ENCODE measurements at places on chromosomes 7 and 10.

GRCh38 chr7:19982841-19983835 is 209.7 kb upstream of the TMEM196 start:
- no peak for DNase-seq

DNA sequence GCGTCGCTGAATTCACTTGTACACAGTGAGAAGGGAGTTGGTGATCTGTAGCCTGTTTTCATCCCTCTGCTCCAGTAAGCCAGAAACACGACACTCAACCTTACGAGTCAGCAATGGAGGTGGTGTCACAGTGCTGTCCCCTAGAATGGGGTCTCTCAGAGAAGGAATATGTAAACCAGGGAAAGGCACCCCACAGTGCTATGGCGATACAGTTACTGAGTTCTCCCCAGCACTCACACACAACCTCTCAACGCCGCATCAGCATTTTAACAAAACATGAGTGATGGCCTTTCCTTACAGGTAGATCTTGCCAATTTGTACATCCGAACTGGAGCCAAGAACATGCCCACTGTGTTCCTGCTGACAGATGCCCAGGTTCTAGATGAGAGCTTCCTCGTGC is 196.3 kb downstream of the CDCA7L start:
- no peak for DNase-seq

DNA sequence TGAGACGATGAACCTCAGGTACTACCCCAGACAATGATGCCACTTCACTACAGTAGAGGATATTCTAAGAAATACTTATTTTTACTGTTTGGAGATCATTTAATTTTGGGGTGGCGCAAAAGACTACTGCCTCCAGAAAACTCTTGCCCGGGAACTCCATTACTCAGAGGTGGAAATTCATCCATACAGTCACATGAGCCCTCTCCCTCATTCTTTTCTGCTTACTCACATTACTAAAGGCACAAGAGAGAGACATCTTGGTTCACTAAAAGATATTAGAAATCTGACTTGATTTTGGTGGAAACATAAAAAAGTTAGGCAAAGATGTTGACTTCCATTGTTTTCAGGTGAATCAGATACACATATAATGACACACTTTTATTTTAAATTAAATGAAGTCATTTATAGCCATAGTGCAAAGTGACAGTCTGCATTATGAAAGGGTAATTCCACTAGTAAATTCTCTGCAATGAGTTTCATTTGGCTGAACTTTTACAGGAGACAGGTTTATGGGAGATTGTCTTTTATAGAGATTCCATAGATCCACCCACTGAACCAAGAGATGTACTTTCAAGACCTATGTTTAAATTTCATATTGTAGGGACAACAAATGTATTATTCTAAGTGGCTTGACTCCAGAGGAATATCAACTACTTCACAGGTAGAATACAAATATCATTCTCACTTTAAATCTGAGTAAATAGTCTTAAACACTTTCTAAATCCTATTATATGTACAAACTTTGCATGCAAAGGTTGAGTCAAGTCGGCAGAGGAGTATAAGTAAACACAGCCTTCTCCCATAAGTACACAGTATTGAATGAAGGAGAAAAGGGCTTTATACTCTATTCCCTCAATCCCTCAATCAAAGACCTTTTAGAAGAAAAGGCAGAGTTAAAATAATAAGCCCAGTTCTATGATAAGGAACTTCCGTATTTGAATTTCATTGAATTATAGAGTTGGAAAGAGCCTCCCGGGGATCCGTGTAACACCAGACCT is 18.8 kb downstream of the NEBL start:
- DNase-seq = no peak

DNA sequence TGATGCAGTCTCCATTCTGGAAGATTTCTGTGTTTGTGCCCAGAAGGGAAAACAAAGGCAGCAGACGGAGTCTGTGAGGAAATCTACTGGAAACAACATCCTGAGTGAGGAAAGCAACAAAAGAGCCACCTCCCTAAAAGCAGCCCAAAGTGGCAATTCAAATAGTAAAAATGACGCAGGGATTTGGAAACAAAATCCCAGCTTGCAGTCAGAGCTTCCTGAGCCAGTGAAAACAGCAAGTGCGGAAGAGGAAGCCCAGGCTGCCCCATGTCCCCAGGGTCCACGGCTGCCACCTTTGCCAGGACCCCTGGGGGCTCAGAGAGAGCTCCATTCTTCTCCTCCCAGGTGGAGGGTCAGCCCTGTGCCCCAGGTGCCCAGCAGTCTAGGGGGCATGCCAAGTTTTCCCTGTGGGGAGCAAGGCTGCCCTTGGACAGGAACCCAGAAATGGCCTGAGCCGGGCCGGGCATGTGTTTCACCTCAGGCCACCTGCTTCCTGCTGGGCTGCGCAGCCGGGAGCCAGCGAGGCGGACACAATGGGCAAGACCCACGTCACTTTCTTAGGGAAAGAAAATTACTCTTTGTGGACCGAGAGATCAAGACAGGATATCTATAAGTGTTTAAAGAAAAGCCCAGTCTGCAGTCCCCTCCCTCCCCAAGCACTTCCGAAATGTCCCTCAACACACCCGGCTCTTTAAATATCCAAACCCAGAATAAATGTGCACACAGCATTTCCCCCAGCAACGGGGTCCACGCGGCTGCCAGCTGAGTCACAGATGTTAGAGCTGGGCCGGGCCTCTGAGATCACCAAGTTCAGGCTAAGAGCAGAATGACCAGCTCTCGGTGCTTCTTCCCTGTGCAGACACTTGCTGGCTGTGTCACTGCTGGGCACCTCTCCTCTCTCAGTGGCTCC is 231.1 kb downstream of the ARHGAP12 start:
- DNase-seq = no peak

DNA sequence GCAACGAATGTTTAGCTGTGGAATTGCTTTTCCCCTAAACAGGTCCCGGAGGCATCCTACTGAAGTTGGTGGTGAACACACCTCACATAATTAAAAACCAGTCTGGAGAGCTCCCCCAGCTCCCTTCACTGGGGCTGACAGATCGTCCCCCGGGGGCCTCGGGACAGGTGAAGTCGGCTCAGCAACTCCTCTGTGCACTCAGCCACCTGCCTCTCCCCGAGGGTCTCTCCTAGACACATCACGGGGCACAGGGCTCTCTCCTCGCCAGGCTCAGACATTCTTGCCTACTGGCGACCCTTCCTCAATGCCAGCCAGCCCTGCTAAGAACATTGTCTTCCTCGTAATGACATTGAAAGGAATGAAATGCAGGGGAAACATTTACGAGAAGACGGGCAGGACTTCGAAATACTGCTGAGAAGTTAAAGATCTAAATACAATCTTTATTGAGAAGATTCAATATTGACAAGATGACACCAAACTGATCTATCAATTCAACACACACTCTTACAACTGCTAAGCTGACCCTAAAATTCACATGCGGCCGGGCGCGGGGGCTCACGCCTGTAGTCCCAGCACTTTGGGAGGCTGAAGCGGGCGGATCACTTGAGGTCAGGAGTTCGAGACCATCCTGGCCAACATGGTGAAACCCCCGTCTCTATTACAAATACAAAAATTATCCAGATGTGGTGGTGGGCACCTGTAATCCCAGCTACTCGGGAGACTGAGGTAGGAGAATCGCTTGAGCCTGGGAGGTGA is 88.1 kb upstream of the DNAAF5 start:
- DNase-seq = no peak

DNA sequence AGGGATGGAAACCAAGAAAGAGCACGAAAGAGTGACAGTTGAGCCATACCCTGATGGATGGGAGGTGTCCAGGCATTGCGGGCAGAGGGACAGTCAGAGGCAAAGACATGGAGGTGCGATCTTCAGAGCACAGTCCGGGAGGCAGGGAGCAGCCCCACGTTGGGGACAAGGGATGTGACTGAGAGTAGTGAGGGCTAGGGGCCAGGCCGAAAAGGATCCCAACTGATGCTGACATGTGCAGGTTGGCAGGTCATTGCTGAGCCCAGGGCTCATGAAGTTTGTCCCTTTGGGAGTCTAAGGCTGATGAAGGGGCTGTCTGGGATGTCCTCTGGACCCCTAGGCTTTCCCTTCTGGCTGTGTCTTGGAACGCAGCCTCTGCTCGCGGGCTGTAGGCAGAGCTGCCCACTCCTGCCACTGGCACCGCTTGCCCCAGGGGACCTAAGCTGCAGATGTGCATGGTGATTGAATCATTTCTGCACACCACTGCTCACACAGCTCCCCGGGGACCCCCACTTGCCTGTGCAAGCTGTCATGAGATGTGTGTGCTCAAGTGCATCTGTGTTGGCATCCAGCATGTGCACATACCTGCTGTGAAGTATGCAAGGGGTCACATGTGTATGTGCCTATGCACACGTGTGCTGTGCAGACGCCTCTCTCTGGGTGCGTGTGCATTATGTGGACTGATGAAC is 125.1 kb downstream of the ZMIZ1 start:
- no peak for DNase-seq

DNA sequence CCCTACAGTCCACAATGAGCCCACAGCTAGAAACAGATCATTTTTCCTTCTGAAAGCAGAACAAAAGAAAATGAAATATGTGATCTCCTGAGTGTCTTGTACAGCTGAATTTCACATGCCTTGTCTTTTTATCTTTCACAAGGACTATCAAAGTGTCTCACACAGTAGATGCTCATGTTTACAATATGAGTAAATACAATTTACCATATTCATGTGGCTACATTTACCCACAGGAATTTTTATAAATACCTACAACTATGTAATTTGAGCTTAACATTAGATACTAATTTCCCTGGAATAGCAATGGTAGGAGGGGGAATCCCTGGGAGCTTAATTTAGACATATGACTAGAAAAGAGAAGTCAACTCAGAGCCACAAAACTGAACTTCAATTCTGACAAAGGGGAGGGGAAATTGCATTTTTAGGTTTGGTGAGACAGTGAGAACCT is 186.2 kb downstream of the MACC1 start:
- no peak for DNase-seq

DNA sequence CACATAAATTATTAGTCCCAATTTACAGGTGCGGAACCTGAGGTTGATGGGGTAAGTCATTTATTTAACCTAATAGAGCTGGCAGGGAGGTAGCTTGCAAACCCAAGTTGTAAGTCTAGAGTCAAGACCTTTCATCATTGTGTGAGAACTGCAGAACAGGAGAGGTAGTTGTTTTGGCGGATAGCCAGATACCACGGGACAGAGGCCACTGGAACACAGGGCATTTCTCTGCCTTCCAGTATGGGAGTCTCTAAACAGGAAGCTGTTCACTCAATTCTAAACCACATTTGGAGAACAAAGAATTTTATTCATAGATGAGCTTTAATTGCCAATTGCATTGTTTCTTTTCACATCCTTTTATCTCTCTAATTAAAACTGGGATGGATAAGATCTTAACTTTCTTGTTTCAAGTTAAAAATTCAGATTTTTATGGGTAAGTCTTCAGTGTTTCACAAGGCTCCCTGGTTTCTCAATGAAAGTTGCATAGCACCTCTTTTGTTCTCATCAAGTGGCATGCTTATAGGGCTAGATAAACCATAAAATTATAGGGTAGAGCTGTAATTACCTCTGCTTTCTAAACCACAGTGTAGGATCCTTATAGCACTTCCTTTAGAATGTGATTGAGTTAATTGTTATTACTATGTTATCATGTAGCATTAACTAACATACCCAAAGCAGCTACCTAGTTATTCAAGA is 489.0 kb downstream of the GATA3 start:
- no peak for DNase-seq

Measured in T-helper 2 cell (primary cell).